ENCODE measurements at places on chromosomes 1 and 21.

DNA sequence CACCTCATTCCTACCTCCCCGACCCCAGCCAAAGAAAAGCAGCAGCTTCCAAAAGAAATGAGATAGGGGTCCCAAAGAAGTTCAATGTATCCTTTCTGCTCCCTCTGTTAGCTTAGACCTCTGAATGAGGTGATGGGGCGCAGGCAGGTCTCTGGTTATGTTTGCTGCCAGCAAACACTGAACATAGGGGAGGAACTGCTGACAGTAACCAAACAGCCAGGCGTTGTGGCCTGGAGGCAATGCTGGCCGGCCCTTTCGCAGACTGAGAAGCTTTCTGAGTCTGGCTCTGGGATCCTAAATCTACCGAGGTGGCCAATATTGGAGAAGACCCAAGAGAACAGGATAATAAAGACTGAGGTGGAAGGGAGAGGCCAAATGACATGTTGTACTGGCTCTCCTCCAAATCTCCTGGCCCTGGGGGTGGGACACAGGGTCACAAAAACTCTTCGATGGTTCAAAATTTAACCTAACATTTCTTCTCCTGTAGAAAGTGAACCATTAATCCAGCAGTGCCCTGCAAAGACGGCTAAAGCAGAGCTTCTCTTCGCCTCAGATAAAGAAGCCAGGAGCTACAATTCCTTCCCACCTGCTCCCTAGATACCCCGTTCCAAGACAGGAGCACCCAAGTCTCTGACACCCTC is 19.6 kb downstream of the SSR2 start:
- DNase-seq = no peak

GRCh38 chr1:15386164-15386749 is 23.4 kb upstream of the EFHD2 start:
- DNase-seq = no peak

- no peak for DNase-seq
Observed at GRCh38 chr1:94144836-94145235, 23.9 kb upstream of the ABCA4 start.

DNA sequence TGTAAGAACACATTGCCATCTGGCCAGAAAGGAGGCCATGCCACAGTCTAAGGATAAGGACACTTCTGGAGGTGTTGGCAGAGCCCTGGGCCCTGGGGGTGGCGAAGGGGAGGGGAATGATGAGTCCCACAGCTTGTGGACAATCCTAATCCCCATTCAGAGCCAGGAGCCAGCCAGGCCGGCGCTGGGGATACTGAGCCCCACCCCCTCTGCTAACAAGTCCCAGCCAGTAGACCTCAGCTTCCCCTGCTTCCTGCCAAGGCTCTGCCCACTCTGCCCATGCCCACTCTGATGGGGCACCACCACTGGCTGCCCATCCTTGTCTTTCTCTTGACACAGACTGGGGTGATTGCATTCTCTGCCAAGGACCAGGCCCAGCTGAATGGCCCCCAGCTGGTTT is 71.9 kb downstream of the NAV1 start:
- no peak for DNase-seq
